ENCODE measurements at places on chromosomes 7 and 10.

- DNase-seq: no peak
Observed at GRCh38 chr10:30536578-30536977, 93.0 kb downstream of the LYZL2 start.

DNA sequence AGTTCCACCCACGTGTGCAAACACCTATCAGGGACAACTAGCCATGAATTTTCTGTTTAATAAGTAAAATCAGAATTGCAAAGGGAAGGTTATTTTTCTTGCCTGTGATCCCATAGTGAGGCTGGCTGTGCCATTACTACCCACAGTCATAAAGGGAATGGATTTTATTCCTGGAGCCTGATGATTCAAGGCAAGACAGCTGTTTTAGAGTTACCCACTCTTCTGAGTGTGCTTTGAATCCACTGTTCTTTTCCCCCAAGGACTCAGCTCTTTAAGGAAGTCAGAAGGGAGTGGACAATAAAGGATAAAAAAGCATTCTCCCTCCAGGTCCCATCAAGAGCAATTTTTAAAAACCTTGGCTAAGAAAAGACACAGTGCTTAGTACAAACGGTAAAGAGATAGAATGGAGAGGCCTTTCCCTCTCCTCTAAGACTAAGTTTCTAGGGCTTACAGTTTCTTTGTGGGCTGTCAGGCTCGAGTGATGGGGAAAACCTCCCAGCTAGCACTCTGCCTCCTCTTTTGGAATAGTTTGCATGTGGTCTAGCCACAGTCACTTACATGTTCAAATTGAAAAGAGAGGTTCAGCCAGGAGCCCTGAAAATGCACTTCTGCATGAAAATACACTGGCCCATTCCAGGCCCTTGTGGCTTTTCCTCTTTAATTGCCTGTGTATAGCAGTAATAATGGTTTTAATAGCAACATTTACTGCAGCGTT is 5.1 kb upstream of the LRRC4 start:
- DNase-seq: no peak

DNA sequence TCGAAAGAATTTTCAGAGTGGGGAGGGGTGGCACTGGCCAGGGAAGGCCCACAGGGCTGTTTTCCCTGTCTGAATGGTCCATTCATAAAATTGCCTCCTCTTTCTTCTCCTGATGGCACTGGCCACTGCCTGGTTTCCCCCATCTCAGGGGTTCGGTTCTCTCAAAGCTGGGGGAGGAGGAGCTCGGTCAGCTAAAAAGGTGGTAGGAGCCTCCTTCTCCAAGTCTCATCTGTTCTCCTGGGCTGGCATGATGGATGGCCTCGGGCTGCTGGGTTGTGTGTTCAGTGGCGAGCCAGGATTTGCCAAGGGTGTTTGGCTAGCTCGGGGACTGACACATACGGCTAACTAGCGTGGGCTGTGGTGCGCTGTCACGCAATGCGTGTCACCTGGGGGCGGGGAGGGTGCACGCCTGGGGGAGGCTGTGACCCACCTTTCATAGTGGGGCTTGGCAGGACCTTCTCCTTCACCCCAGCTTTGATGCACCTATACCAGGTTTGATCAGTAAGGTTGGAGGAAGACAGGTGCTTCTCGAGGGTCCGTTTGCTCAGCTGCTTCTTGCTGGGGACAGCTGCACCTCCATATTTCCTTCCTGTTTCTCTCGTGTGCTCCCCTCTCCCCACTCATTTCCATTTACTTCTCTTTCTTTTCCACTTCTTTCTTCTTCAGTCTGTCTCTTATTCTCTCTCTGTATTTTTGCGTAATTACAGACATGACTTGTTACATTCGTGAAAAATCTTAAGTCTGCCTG is 36.3 kb downstream of the RBM20 start:
- no peak for DNase-seq

- no peak for DNase-seq
Observed at GRCh38 chr7:91206361-91206960, 57.8 kb upstream of the FZD1 start.

- DNase-seq: no peak
Observed at GRCh38 chr10:63416376-63416775, 49.4 kb downstream of the JMJD1C start.

- no peak for DNase-seq
Observed at GRCh38 chr10:132463333-132464255, 66.6 kb downstream of the PWWP2B start.

DNA sequence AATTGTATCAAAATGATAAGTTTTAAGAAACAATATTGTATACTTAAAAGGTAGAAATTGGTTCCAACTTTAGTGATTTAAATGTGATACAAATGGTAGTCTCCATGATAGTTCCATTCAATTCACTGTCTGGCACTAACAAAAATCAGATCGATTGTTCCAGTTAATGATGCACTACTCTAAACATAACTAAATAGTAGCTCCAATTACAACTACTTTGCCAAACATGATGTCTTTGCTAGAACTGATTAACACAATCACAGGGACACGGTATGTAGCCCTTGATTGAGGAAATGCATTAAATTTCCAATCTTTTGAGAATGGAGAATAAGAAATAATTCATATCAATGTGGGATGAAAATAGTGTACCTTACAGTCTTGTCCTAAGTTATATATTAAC is 962.4 kb upstream of the GHITM start:
- no peak for DNase-seq

- no peak for DNase-seq
Observed at GRCh38 chr7:128890306-128891109, 20.0 kb downstream of the KCP start.

DNA sequence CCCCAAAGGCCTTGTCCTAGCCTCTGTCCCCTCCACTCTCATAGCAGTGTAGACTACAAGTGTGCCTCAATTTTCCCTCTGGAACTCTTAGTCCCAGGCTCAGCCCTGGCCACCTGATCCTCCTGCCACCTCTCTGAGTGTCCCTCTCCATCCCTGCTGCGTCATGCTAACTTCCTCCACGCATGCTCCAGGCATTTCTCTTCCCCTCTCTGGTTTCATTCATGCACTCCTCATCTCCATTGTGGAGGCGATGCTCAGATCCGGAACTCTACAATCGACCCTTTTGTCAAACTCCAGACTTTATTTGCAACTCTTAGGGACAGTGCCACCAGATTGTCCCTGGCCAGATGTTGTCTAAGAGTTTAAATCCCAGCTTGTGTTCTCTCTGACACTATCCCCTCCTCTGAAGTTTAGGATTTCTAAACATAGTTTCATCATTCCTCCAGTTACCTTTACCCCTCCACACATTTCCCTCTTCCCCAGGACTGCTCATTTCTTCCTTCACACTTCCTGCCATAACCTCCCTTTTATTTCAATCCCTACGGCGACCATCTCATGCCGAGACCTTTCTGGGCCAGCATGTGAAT is 492.6 kb downstream of the PLXNA4 start:
- no peak for DNase-seq

- DNase-seq: no peak
Observed at GRCh38 chr7:43847496-43847895, 21.8 kb downstream of the MRPS24 start.

DNA sequence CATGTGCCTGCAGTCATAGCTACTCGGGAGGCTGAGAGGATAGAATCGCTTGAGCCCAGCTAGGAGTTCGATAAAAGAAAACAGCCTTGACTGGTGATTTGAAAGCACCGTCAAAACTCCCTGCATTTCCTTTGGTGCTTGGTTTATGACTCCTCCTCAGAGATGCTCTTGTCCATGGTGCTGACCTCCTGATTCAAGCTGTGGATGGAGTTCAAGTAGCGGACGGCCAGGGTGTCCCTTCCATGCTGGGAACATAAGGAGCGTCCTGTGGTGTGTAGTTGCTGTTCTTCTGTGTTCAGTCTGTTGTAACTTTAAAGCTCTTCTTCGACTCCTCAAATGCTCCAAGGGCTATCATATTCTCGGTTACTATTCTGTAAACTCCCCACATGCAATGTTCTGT is 382.5 kb upstream of the KIAA1217 start:
- DNase-seq: no peak

DNA sequence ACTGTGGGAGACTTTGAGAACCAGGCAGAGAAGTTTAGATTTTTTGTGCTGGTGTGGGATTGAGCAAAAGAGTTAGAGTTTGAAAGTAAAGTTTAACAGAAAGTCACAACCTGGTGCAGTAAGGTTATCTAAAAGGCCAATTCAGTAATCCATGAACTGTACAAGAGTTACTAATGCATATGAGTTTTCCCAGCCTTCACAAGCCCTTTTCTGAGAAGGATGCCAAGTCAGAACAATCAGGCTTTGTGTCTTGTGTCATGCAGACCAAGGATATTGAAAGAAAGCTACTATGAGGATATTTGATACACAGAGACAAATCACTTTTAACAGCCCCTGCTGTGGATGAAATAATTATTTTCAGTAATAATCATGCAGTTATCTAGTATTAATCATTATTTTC is 68.8 kb upstream of the MYO3A start:
- DNase-seq: no peak

GRCh38 chr7:146575903-146576302 is 459.3 kb downstream of the CNTNAP2 start:
- DNase-seq: no peak

DNA sequence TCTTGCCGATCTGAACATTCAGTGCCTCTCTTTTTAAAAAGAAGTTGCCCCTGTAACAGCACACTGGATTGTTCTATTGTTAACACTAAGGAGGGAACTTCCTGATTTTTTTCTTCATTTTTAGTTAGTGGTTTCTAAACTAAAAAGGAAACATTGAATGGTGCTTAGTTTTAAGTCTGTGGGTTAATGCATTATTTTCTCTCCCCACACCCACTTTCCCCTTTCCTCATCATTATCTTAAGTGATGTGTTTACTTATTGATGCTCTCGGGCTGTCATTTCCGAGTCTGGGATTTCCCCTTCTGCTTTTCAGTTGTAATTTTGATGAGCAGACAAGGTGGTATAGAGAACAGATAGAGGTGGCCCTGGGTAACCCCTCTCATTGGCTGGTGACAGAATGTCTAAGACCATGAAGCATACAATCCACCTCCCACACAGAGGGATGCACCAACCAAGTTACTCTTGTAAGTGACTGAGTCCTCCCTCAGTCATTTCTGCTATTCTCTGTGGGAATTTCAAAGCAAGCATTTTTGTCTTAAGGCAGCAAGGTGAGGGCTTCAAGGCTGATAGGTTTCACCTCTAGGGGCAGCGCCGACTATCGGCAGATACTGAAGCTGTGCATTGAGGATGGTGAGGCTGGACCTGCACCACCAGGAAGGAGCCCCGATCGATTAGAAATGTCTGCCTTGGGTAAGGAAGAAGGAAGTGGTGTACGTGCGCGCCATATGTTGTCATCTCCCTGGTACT is 49.5 kb downstream of the CHN2 start:
- DNase-seq: peak; percentile 6

DNA sequence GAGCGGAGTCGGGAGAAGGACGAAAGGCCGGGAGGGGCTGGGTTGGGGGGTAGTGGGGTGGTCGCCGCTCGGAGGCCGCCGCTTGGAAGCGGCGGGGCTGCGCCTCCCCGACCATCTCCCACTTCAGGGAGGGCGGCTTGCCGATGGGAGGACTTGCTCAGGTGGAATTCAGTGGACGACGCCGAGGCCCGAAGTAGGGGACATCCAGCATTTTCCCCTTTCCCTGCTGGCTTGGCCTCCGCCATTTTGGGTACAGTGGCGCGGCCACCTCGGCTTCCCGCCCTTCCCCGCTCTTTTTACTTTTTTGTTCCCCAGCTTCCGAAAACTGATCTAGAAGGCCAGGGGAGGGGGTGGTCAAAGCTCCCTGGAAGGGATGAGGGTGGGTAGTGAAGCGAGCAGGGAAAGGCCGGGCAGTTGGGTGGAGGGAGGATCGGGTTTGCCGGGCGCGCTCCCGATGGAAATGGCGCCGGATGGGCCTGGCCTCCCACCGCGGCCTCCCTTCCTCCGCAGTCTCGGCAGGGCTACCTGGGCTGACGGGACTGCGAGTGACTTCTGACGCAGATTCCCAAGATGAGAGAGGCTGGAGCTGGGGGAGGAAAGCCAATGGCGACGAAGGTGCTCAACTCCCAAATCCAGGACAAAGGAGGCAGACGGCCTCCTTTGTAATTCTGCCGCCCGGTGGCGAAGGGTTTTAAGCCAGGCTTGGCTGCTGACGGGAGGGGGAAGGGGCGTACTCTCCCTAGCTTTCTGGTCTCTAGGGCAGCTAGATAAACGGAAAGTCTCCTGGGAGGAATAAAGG is at the start of gene PBLD:
PBLD (minus strand) TSS at position 670 of the 799 bp plus-strand sequence. CDS start 26,084 bp downstream, outside the sequence.
- DNase-seq: peak; percentile 20

GRCh38 chr7:45992826-45993225 is 71.8 kb upstream of the IGFBP3 start:
- DNase-seq: no peak

GRCh38 chr7:27876756-27877155 is 136.8 kb downstream of the TAX1BP1 start:
- DNase-seq: no peak

GRCh38 chr7:152872745-152873118 is 113.2 kb downstream of the ACTR3B start:
- no peak for DNase-seq

DNA sequence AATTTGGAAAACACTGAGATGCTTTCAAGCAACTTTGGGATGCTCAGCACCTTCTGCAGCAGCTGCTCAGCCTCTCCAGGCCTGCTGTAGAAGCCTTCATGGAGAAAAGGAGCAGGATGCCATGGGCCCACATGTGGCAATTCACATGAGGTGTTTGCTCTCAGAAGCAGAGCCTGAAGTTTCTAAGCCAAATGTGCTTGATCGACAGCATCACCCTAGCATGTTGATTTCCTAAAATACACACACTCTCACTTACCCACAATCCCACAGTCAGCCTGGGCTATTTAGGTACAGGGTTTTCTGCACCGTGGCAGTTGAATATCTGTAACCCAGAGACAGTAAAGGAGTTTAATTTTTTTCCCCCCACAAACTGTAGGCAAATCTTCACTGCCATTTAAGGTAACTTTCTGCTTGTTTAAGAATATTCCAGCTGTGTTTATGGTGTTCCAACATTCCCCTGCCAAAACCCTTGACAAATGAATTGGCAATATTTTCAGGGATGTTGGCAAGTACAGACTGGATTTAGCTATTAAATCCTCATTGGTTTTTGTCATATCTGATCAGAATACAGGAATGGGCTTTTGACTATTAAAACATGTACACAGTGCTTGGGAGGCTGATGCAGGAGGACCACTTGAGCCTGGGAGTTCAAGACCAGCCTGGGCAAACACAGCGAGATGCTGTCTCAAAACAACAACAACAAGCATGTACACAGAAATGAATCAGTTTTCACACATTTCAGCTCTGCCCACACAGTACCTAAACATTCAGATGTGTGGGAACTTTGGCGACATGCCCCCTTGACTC is 244.2 kb downstream of the CELF2 start:
- no peak for DNase-seq

DNA sequence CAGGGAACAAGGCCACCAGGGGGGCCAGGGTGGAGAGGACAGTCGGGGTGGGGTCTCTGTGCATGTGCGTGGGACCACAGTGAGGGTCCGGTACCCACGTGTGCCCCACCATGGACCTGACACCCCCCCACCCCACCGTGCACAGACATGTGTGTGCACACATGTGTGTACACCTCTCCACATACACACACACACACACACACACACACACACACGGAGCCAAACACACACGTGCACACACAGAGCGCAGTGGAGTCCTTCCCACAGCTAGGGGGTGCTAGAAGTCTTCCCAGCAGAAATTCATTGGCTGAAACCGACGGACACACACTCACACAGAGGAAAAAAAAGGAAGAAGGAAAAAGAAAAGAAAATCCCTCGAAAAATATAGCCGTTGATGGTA is 42.8 kb upstream of the GNA12 start:
- DNase-seq: no peak

GRCh38 chr7:50711271-50712175 is 71.2 kb downstream of the GRB10 start:
- no peak for DNase-seq
